ENCODE measurements at places on chromosomes 6 and 20.
A peak's percentile ranks its signal among the peaks of the same experiment; 100 is the strongest.

DNA sequence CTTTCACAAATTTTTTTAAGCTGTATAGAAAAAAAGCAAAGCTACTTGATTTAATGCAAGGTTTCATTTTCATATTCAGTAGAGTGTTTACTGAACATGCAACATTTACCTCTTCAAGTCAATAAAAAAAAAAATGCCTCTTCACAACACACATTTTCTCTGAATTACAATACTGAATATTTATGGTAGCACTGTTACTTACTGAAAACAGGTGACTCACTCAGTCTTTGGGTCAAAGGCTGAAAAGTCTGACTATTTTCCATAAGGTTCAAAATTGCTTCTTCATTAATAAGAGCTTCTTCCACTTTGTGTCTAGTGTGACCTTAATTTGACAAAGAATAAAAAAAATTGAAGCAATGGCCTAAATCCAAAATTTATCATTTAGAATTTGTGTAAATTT is 101.9 kb downstream of the REV3L start:
- no peak for DNase-seq

DNA sequence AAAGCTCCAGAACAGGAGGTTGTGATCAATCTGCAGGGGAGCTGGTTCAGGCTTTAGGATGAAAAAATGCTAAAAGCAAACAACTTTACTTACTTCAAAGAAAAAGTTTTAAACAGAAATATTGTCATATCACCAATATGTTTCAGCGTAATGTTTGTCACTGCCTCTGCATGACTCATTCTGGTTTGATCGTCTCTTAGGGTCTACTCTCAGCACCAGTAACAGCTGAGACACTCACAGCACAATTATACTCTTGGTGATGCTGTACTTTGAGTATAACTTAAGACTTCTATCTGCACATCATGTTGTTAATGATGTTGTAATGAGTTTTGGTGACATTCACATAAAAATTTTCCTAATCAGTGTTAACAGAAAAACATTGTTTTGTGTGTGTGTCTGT is 665.4 kb downstream of the EPM2A start:
- no peak for DNase-seq

DNA sequence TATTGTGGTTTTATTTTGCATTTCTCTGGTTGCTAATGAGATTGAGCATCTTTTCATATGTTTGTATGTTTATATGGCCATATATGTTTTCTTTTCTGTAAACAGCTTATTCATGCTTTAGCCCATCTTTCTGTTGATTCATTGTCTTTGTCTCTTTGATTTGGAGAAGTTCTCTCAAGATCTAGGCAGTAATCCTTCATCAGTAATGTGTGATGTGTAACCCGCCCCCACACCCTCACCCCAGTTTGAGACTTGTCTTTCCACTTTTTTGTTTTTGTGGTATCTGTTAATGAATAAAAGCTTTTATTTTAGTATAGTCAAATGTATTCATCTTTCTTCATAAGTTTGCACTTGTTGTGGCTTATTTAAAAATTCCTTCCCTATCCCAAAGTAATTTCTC is 26.0 kb downstream of the ZC3H12D start:
- no peak for DNase-seq

- no peak for DNase-seq
Observed at GRCh38 chr6:11525468-11526155, 11.9 kb upstream of the TMEM170B start.

- DNase-seq = no peak
Observed at GRCh38 chr20:63235399-63235983, at the start of gene BIRC7. TSS of gene BIRC7 (plus strand) at chr20:63235905. CDS start at chr20:63236097, 192 bp downstream.

GRCh38 chr6:29757701-29758293 is 34.6 kb downstream of the HLA-F start:
- no peak for DNase-seq

- DNase-seq = no peak
Observed at GRCh38 chr20:51437182-51437924, 105.2 kb downstream of the NFATC2 start.

DNA sequence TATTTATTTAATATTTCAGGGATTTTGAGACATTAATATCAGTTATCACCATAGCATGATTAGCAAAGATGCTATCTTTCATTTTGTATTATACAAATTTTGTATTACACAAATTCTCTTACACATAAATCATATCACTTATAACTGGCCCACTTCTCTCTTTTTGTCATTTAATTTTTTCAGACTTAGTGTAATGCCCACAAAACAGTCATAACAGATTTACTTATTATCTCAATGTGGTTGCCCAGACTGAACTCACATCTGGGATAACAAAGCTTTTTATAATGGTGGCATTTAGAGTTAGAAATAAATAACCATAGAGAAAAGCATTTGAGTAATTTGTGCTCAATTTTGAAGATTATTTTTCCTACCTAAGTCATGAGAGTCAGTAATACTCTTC is 148.3 kb downstream of the TFAP2B start:
- DNase-seq = no peak

- DNase-seq = peak; percentile 71
Observed at GRCh38 chr6:25070547-25071366, 135.0 kb upstream of the RIPOR2 start.

GRCh38 chr6:3339811-3340210 is 81.1 kb downstream of the PSMG4 start:
- DNase-seq = no peak

- DNase-seq = no peak
Observed at GRCh38 chr20:20930500-20930899, 175.7 kb downstream of the LINC00237 start.

GRCh38 chr6:144957236-144957937 is 672.3 kb downstream of the UTRN start:
- no peak for DNase-seq

- no peak for DNase-seq
Observed at GRCh38 chr6:122005661-122006060, 393.8 kb upstream of the HSF2 start.

- no peak for DNase-seq
Observed at GRCh38 chr20:35541118-35541782, 628 bp upstream of the ERGIC3 start.

GRCh38 chr6:29965873-29966601 is 23.7 kb downstream of the HLA-A start:
- peak; percentile 53 for DNase-seq

- peak; percentile 25 for DNase-seq
Observed at GRCh38 chr6:130365166-130366106, at the start of gene TMEM200A. TSS of gene TMEM200A (plus strand) at chr6:130366017. CDS start at chr6:130440423, 74,406 bp downstream.

GRCh38 chr20:58352468-58352867 is 36.6 kb upstream of the VAPB start:
- no peak for DNase-seq

DNA sequence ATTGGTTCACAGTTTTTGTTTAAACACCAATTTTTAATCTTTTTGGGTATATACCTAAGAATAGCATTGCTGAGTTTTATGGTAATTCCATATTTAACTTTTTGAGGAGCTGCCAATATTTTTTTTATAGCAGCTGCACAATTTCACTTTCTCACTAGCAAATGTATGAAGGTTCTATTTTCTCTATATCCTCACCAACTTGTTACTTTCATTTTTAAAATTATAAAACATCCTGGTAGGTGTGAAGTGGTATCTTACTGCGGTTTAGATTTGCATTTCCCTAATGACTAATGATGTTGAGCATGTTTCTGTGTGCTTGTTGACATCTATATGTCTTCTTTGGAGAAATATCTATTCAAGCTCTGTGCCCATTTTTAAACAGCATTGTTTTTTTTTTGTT is 452.1 kb downstream of the GRIK2 start:
- no peak for DNase-seq

DNA sequence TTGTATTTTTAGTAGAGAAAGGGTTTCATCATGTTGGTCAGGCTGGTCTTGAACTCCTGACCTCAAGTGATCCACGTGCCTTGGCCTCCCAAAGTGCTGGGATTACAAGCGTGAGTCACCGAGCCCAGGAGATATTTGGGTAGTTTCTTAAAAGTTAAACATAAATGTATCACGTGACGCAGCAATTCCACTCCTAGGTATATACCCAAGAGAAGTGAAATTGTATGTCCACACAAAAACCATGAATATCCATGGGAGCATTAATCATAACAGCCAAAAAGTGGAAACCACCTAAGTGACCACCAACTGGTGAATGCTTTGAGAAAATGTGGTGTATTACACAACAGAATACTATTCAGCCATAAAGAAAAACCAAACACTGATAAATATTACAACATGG is 164.8 kb downstream of the MRPL14 start:
- no peak for DNase-seq

GRCh38 chr6:14252271-14252850 is 134.8 kb downstream of the CD83 start:
- no peak for DNase-seq

- no peak for DNase-seq
Observed at GRCh38 chr6:150377211-150377781, 8.5 kb downstream of the IYD start.

- no peak for DNase-seq
Observed at GRCh38 chr6:128870746-128871145, 12.2 kb upstream of the LAMA2 start.

- no peak for DNase-seq
Observed at GRCh38 chr20:50037123-50037522, 54.3 kb downstream of the SNAI1 start.

DNA sequence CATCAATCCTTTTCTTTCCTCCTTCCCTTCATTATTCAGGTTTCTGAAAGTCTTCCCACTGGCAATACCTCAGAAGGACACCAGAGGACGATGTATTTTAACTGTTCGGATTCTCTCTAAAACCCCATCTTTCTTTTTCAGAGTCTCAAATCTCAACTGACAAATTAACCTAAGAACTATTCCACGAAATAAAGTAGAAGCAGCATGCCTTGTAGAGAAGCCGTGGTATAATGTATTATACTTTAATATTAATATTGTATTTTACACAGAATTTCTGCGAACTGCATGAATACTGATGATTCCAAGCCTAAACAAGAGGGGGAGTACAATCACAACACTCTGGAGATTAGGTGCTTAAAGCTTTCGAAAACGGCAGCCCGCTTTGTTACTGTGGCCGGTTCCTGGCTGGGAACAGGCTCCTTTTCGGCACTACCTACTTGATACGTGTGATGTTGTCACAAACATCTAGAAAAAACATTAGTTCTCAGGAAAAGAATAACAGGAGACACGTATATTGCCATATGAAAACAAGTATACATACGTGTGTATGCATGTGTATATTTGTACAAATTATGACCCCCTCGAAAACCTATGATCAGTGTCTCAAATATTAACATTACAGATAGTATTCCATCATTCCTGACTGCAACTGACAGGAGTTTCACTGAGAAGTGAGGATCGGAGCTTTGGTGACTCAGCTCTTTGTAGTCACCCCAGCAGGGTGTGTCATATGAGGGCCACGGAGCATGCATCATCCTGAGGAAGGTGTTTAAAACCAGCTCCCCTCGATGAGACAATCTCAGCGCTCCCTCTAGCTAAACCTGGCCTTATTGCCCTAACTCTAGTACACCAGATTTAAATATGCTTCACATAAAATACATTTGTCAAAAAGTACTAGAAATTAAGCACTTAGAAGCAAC is 319.7 kb upstream of the TCF21 start:
- DNase-seq = no peak

Data from stimulated activated naive B cell treated with anti-CD40 and anti-IgM and Interleukin-4, amounts not matched to agents 10 μg/mL and 1 μg/mL and 100 μg/mL, for 72 hours (primary cell).